ENCODE measurements at places on chromosomes 2 and 18.

- no peak for DNase-seq
These were observed 10.1 kb downstream of the DPP4 start for GRCh38 chr2:162063899-162064298.

- DNase-seq: no peak
These were observed 7.4 kb downstream of the IL36A start for GRCh38 chr2:113012436-113013335.

DNA sequence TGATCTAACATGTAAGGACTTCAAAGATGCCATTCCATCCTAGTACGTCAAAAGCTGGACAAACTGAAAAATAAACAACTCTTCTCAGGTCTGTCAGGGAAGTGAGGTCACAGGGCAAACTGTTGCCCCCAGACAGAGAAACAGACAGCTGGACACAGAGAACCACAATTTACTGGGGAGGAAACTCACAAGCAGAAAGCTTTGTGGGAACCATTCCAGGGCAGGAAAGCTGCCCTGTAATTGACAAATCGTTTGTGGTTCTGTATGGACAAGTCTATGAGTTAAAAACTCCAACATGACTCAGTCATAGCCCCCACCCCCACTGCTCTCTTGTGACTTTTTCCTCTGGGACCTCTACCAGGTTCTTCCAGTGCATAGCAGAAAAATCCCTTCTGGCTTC, 28.4 kb downstream of the MCEE start:
- no peak for DNase-seq

- DNase-seq: no peak
These were observed 4.8 kb downstream of the ALK start for GRCh38 chr2:29916571-29916970.

DNA sequence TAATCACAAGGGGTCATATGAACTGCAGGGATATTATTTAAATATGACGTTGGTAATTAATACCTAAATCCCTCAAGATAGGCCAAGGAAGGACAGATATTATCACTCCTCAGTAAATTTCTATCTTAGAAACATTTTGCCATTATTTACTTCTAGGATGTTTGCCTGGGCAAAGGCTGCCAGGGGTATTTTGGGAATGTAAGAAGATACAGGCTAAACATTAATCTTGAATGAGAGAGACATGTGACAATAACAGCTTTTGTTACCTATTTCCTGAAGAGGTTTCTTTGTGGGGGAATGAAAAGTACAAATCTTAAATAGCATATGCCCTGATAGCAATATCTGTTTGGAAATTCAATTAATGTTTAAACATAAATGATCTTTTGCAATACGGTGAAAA, 756 bp upstream of the CCDC195 start:
- DNase-seq: no peak

DNA sequence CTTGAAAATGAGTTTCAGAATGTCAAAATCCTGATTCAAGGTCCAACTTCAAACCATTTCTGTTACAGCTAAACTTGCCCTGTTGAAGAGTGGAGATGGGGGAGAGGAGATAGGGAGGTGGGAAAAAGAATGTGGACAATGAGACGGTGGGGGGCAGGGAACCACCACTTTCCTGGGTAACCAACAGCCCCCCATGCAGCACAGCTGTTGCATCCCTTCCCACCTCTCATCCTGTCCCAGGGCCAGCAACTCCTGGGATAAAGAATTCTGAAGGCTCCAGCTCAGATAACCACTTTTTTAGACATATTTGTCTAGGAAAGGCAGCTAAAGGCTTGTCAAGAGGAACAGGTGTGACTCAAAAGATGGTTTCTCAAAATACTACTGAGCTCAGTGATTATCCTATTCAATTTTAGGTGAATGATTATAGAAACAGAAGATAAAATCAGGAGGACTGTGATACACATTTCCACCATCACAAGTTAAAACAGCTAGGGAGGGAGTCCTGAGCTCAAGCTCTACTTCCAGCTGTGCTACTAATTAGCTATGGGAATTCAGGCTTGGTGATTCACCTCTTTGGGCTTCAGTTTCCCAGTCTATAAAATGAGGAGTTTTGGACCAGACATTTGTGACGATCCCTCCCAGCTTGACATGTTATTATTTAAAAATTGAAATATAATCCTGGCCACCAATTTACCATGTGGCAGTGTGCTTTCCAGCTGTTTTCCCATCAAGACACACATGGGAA, 36.3 kb downstream of the HDHD2 start:
- no peak for DNase-seq

DNA sequence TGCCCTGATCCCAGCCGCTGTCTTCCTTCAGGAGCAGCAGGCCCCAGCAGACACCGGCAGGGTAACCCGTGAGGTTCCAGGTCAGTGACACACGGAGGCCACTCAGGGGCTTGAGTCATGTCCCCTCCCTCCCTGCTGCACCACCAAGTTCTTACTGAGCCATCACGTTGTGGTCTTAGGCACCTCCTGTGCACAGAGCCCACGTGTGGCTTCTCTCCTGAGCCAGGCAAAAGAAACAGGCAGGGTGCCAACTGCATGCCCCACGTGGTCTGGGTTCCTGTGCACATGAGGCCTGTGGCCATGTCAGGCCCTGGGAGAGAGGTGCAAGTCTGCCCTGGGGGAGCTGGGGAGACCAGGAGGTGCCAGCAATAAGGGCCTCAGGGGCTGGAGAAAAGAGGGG, 264.8 kb downstream of the KLHL29 start:
- DNase-seq: no peak

DNA sequence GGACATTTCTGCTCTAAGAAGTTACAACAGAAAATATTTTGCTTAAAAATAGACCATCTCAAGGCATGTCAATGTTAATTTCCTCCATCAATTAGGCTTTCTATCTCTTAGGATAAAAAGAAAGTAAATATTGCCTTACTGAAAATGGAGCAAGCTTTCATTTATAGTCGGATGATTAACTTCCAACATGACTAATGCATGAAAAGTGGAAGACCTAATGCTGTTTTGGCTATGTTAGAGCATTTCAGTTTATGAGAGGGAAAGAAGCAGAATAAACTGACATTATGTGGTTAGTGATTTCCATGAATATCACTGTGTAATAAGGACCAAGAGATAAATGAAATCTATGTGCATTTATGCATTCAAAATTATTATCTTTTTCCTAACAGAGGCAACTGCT, 475.2 kb upstream of the UBE2E3 start:
- no peak for DNase-seq

- DNase-seq: no peak
These were observed 65.4 kb downstream of the RDH14 start for GRCh38 chr2:18495058-18495457.

GRCh38 chr18:24015639-24016631, 1.4 kb downstream of the TTC39C start:
- DNase-seq: no peak

GRCh38 chr2:224669449-224669848, 46.7 kb downstream of the CCDC195 start:
- DNase-seq: no peak

DNA sequence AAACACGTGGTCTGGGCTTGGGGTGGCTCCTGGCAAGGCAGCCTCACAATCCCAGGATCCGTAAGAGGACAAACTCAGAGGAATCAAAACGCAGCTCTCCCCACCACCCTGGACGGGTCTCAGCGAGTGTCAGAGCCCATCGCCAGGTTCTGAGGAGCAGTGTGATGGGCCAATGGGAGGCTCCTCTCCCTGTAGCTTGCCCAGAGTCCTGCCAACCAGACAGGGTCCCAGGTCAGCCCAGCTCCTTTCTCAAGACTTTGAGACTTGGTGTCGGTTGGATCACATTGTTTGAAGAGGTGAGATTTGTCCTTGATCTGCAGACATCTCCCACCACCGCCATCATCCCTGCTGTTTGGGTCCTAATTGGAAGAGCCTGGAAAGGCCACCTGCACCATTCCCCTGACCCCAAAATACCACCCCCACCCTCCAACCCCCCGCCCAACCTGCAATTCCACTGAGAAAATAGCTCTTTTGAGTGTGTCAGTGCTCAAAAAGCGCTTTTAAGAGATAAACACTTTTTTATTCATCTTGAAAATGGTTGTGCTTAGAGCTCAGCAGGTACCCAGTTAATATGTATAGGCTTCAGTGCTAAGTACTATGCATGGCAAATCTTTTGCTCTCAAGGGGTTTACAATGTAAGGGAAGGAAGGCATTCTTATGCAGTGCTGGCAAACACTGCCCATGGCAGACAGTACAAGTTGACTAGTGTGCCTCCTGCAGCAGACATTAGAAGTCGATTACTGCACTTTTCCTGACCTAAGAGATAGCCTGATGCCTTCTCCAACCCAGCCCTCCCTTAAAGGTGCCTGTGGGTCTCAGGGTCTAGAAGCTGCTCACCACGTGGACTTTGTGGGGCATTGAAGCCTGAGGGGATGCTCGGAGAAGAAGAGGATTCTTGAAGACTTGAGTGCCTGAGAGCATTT, 50.6 kb downstream of the GLI2 start:
- DNase-seq: no peak

GRCh38 chr18:12692206-12692605, 10.3 kb downstream of the CEP76 start:
- no peak for DNase-seq

GRCh38 chr2:122152571-122152970, 397.1 kb downstream of the TSN start:
- no peak for DNase-seq

DNA sequence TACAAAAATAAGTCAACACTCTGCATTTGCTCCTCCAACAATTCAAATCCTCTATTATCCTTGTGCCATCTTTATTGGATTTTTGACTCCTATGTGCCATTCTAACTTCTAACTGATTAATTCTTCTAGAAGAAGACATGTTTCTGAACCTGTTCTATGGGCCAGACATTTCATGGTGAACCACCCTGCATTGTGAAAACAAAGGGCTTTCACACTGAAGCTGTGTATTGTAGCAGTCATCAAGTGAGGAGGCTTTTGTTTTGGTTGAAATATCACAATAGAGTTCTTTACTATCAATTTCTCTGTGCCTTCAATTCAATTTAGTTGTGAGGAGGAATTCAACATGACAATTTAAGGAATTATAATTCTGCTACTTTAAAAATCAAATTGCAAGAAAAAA, 357.9 kb downstream of the PLCL1 start:
- no peak for DNase-seq

DNA sequence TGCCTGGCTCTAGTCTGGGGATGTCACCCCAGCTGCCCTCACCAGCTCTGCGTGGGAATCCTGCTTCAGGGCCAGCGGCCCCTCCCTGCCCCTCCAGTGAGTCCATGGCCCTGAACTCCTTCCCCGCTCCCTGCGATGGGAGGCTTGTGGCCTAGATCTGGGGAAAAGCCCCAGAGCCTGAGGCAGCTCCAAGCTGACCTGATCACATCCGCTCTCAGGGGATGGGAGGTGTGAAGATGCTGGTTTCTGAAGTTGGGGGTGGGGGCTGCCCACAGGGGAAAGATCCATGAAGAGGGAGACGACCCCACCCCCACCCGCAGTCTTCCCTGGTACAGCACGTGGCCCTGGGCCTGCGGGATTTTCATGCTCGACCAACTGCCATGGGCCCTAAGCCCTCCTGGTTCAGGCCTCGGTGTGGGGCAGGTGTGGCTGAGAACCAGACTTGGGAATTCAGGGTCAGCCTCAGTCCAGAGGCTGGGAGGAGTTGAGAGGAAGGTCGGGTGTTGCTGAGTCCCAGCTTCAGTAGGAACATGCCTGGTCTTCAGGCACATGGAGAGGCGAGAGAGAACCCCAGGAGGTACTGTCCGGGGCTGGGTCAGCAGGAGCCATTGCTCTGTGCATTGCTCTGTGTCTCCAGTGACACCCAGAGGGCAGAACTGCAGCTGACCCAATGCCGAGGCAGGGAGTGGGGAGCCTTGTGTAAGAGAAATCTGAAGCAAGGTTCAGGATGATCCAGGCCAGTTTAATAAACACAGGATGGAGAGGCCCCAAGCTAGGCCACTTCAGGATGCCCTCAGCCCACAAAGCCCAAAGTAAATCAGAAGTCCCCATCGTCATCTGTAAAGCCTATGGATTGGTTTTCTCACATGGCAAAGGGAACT, 115.1 kb downstream of the CAPN13 start:
- DNase-seq: no peak

- no peak for DNase-seq
These were observed 282.3 kb downstream of the EIPR1 start for GRCh38 chr2:3094999-3095958.

- DNase-seq: no peak
These were observed 230.5 kb downstream of the PARD3B start for GRCh38 chr2:204775766-204776165.

- no peak for DNase-seq
These were observed 18.8 kb upstream of the DTNB start for GRCh38 chr2:25692143-25692542.

DNA sequence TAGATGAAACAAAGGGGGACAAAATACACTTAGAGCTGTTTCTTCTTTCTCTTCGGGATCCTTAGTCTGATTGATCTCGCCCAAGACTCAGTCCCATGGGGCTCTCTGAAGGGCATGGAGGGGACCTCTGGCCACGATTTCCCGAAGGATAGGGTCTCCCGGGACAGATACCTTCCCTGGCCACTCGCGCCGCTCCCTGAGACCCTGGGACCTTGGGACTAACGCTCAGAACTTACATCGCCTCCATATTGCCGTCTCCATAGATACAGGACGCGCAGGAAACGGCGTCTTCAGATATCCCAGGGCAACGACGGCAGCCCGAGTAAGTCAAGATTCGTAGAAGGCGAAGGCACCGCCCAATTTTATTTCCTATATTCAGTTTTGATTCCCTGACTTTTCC, at the start of gene CFAP65:
Gene CFAP65, minus strand, starts transcription at position 265 of the 400 bp plus-strand sequence. CDS start 2,468 bp downstream, outside the sequence.
- DNase-seq: no peak

- no peak for DNase-seq
These were observed 4.2 kb downstream of the CLK1 start for GRCh38 chr2:200860092-200860795.

- DNase-seq: no peak
These were observed 39.4 kb downstream of the ACOXL start for GRCh38 chr2:110771547-110772382.

DNA sequence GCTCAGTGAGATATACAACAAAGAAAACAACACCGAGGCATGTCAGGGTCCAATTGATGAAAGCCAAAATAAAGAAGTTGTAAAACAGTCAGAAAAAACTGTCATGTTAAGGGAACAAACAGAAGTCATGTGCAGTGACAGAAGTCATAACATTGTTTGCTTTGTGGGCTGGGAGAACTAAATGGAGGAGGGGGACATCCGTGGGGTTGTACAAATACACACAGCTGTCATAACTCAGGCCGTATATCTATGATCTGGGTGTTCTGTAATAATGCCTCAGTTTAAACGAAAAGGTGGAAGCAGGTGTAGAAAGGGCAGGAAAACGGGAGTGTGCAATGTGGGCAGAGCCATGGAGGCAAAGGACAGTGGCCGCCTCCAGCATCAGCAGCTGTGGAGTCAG, 27.3 kb downstream of the TIMM21 start:
- DNase-seq: no peak

DNA sequence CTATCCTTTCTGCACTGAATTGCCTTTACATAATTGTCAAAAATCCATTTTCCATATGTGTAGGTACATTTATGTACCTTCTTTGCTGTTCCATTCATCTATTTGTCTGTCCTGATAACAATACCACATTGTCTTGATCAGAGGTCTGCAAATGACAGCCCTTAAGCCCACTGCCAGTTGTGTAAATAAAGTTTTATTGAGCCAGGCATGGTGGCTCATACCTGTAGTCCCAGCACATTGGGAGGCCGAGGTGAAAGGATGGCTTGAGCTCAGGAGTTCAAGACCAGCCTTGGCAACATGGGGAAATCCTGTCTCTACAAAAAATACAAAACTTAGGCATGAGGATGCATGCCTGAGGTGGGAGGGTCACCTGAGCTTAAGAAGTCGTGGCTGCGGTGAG, 121.0 kb downstream of the TFCP2L1 start:
- no peak for DNase-seq

GRCh38 chr2:40103163-40103562, 324.1 kb upstream of the THUMPD2 start:
- no peak for DNase-seq
